Stimulated activated CD4-positive, alpha-beta T cell treated with anti-CD3 and anti-CD28 coated beads, Interleukin-4, amount 100 ng/mL, for 48 hours (primary cell): ENCODE measurements at places on chromosomes 4 and X.

GRCh38 chr4:42678512-42678911 is 21.6 kb upstream of the ATP8A1 start:
- DNase-seq, result no peak

DNA sequence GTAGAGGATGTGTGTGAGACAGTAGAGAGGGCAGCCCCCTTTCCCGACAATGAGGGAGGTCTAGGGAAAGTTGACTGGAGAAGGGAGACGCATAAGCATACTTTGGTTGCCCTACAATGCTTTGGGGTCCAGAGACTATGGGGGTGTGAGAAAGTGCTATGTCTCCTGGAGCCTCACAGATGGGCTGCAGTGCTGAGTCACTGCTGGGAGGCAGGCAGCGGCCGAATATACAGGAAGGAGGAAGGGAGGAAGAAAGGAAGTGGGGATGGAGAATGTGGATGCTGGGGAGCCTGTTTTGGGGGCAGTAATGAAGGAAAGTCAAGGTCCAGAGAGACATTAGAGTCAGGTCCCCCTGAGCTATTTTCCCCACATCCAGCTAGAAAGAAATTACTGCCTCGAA is 12.7 kb downstream of the DRP2 start:
- no peak for DNase-seq

DNA sequence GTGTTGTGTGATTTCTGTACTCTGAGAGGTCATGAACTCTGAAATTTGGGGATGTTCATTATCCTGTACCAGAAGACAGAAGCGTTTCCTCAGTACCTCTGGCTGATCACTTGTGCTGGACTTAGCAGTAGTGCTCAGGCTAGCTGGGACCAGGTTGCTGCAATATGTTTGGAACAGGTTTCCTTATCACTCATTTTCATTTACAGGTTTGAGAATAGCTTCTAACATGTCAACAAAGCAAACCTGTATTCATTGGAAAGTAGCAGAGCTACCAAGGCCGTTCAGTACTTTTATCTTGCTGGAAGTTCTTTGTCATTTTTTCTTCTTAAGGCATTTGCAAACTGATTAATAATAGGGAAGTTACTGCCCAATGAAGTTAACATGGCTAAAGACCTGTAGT is 242.9 kb upstream of the ANKRD50 start:
- DNase-seq, result no peak

DNA sequence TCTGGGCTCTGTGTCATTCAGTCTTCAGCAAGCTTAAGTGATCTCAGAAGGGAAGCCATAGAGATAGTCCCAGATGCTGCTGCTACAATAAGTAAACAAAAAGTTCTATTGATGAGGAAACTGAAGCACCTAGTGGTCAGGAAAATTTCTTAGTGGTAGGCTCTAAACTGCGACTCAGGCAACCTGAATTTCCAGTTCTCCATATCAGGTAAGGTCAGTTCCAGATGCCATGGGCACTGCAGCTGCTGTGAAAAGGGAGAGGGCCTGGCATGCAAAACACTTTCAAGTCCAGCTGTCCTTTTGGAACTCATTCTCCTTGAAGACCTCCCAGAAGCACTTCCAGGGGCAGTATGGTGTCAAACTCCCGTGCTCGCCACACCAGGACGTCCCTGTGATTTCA is 46.2 kb downstream of the REELD1 start:
- DNase-seq, result no peak

GRCh38 chrX:48791063-48791820 is 4.9 kb downstream of the GATA1 start:
- DNase-seq, result no peak

DNA sequence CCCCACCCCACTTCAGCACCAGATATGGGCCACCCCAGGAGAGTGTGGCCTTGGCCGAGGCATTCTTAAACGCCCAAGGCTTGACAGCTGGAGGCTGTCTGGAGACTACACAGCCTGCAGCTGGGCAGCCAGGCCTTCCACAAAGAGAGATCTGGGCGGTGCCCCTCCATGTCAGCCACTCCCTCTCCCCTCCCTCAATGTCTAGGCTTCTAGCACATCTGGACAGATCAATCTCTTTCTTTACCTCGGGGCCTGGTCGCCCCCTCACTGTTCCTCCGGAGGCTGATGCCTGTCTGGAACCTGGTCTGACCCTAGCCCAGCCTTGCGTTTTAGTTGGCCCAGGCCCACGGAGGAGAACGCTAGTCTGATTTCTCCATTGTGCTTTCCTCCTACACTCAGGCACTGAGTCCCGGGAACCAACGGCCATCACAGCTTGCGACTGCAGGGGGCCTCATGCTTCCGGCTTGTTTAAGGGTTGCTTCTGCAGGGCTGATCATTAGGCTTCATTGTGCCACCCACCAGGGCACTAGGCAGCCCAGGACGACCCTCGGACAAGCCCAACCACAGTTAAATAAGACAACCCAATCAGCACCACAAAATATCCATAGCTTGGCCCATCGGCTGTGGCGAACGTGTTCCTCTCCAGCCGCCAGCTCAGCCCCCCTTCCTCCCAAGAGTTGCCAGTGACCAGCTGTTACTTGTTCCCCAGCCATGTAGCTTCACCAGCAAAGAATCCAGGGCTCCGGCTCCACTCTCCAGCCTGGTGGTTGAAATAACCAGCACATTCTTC is 200.6 kb downstream of the BCOR start:
- DNase-seq, result no peak

GRCh38 chr4:139728840-139729239 is 63.2 kb downstream of the MGST2 start:
- DNase-seq, result no peak

- no peak for DNase-seq
Observed at GRCh38 chr4:107319386-107319785, 283.3 kb upstream of the DKK2 start.

DNA sequence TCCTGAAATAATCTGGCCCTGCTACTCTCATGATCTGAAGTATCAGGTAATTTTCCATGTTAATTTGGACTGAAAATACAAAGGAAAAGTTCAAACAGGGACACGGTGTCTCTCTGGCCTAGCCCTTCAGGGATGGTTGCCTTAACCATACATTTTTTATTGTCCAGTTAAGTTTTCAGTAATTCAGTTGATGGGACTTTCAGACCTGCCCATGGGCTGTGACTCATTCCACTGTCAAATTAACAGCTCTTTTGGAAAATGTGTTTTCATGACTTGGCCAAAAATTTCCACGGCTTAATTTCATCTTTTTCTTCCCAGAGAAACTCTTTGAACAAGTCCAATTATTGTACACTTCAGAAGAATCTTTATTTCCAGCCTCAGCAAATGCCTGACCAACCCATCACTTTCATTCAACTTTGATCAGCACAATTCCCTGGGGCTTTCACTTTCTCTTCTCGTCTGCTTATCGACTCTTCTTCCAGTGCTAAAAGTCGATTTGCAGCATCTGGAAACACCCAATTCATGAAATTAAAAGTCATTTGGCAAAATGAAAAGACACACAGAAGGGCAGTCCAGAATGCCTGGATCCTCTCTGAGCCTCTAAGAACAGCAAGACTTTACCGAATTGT is 293.9 kb downstream of the RAB28 start:
- DNase-seq, result no peak

GRCh38 chr4:153211986-153212728 is 7.9 kb downstream of the TRIM2 start:
- no peak for DNase-seq

- DNase-seq, result no peak
Observed at GRCh38 chr4:88965053-88965452, 91.9 kb downstream of the FAM13A start.

DNA sequence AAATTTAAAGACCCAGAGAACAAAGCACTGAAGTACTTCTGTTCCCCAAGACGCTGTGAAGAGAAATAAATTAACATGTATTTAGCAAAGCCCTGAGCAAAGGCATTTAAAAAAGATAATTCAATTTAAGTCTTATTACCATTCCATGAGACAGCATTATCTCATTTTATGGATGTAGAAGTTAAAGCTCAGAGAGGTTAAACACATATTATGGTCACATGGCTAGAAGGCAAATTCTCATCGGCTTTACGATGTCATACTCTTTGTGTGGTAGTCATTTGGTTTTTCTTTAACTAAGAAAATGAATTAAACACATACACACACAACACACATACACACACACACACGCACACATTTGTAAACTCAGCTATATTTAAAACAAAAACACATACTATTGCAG is 262.7 kb downstream of the HS3ST1 start:
- DNase-seq, result no peak

DNA sequence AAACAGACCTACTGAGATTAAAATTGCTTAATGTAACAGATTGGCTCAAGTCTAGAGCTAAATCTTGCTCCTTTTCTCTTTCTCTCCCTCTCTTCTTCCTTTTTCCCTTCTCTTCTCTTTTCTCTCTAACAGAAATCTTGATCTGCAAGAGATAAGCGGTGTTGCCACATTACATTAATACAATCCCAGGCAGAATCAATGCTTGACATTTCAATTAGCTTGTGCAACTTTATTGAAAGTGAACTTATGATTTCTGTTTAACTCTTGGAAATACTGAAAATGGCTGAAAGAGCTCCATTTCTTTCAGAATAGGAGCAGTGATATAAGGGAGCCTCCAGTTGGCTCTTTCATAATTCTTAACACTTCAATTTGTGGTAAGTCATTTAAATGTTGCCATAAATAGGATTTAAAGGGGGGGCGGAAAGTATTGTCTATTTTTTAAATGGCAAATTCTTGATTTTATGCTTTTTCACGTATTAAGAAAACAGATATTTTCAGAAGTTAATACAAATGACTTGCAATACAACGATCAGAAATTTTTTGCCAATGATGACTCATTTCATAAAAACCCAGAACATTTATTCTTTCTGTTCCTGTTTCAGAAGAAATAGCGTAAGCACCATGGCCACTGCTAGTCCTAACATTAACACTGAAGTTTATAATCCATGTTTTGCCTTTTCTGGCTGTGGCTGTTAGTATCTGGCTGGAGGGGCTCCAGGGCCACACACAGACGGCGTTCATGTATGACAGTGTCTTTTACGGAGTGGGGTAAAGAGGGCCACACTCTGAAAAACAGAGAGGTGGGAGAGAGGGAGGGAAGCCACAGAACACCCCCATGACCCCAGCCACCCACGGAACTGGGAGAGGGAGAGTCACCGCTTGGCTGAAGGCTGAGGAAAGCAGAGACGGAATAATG is 115.7 kb upstream of the FAT1 start:
- DNase-seq, result no peak

GRCh38 chr4:75071317-75071716 is 138.4 kb downstream of the PARM1 start:
- DNase-seq, result no peak

DNA sequence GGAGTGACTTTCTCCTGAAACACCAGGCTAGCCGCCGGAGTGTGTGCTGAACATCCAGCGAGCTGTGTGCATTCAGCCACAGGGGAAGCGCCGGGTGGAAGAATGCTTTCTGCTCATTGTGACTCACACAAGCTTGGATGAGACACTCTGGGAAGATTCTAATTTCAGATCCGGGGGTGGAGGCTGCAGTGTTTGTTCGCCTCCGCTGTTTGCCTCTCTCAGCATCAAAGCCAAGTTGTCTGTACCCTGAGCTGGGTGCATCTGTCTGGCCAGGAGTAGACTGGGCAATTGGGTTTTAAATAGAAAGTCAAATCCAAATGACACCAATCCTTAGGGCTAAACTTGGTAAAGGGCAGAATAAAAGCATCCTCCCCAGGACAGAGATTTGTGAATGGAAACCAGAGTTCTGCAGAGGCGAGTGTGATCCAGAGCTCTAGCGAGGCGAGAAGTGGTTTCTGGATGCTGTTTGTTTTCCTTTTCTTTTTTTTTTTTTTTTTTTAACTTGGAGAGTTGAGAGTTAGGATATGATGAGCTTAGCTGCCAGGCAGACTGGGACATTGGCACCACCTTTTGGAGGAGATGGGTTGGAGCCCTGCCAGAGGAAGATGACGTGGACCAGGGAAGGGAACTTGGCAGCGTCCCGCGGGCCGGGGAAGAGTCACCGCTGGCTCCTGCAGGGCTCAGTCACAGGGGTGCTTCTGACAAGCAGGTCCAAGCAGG is 196.0 kb upstream of the PSAPL1 start:
- DNase-seq, result no peak

GRCh38 chr4:31107362-31107761 is 387.2 kb downstream of the PCDH7 start:
- DNase-seq, result no peak

GRCh38 chr4:11348449-11349088 is 80.1 kb downstream of the HS3ST1 start:
- no peak for DNase-seq

GRCh38 chr4:76628251-76628650 is 193.2 kb downstream of the SHROOM3 start:
- DNase-seq, result no peak

DNA sequence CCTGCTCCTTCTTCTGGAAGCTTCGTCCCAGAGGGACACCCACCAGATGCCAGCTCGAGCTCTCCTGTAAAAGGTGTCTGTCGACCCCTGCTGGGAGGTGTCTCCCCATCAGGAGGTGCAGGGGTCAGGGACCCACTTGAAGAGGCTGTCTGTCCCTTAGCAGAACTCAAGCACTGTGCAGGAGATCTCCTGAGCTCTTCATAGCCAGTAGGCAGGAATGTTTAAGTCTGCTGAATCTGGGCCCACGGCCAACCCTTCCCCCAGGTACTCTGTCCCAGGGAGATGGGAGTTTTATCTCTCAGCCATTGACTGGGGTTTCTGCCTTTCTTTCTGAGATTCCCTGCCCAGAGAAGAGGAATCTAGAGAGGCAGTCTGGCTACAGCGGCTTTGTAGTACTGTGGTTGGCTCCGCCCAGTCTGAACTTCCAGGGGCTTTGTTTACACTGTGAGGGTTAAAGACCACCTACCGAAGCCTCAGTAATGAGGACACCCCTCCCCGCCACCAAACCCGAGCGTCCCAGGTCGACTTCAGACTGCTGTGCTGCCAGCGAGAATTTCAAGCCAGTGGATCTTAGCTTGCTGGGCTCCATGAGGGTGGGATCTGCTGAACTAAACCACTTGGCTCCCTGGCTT is 1383.0 kb upstream of the TENM3 start:
- DNase-seq, result no peak

GRCh38 chr4:18180122-18180521 is 158.6 kb upstream of the LCORL start:
- DNase-seq, result no peak

DNA sequence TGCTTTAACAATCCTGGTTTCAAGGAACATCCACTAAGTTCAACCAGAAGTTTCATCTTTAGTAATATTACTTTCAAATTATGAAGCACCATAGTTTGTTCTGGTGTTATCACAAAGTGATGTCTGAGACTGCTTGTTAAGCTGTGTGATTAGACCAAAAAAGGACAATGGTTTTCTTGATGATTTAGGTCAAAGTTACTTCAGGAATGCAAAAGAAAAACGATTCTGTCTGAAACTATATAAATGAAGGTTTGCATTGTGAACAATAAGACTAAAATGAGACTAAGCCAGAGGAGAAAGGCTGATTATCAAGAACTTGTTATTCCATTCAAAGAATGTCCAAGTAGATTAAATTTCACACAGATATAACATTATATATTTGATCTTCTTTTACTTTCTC is 122.4 kb upstream of the ETNPPL start:
- DNase-seq, result no peak

GRCh38 chr4:161540265-161540664 is 623.5 kb downstream of the FSTL5 start:
- no peak for DNase-seq

DNA sequence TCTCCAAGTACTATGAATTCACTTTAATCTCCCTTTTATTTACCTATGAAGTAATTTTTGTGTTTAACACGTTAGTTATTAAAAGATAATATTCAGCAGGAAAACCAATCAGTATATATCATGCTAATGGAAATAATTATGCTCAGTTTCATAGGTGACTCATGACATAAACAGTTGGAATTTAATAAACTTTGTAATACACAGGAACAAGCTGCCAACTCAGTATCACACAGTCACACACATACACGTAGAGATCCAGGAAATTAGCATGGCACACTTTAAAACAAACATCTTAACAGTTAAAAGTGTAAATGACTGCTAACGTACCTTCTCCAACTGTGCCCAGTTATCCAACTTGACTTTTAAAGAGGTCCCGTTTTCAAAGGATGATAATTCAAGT is 2.3 kb downstream of the SPATA4 start:
- DNase-seq, result no peak
